Progenitor cell of endocrine pancreas (in vitro differentiated cells): ENCODE measurements at places on chromosomes 12 and 14. TPM values are rescaled to one million over a fixed set of nuclear protein-coding genes. Genes with fewer than 3 reads are reported as not detected.

GRCh38 chr14:85088192-85088591 is 441.8 kb upstream of the FLRT2 start:
- no peak overlapping the region for H3K27ac ChIP-seq
- no peak for DNase-seq
- H3K36me3 ChIP-seq, result no peaks in the 10 kb centered on the region
- H3K4me3 ChIP-seq, result no peak overlapping the region

DNA sequence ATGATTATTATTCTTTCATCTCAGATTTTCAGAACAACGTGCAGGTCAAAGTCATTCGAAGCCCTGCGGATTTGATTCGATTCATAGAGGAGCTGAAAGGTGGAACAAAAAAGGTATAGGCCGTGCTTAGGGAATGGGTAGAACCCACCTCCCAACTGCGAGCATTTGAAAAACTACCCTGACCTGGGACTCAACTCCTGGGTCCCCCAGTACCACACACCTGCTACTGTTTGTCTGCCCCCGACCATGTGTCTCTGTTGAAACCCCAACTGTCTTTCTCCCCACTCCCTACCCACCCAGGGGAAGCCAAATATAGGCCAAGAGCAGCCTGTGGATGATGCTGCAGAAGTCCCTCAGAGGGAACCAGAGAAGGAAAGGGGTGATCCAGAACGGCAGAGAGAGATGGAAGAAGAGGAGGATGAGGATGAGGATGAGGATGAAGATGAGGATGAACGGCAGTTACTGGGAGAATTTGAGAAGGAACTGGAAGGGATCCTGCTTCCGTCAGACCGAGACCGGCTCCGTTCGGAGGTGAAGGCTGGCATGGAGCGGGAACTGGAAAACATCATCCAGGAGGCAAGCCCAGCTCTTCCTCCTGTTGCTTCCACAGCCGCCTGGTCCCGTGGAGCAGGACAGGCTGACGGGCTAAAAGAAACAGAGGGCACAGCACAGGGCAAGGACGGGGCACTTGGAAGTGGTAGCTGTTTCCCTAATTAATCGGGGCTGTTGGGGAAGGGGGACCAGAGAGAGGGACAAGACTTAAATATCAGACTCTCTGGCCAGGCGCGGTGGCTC is 20.5 kb downstream of the AGAP2 start:
- H3K27ac ChIP-seq, result no peak overlapping the region
- no peak for DNase-seq
- peaks cover 5% of the 10 kb centered on the region for H3K27me3 ChIP-seq

Gene SLC7A8
- total RNA-seq, result 28.3 and 30.9 TPM in 2 replicates

DNA sequence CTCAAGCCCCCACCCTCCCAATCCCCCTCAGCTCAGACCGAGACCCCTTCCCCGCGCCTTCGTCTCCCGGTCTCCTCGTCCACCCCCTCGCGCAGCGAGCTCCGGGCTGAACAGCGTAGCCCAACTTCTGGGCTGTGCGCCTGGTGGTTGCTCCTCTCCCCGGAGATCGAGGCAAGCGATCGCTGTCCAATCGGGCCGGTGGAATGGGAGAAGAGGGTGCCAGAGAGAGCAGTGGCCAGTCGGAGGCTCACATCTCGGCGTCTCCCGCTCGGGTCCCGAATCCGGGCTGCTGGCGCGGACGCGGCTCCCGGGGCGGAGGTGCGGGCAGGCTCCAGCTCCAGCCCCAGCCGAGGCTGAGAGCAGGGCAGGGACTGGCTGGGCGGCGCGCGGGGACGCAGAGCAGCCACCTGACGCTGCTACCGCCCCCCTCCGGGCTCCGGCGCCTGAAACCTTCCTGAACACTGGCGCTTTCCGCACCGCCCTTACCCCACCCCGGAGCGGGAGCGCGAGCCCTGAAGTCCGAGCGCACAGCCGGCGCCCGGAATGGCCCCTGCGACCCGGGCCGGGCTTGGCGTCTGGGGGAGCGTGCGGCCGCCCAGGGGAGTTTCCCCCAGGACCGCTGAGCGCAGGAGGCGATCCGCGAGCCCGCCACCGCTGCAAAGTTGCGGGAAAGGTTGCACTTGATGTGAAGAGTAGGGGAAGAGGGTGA is 508 bp upstream of the KCNH5 start:
- H3K36me3 ChIP-seq, result no peaks in the 10 kb centered on the region
- H3K27ac ChIP-seq, result no peak overlapping the region
- peaks cover 36% of the 10 kb centered on the region for H3K27me3 ChIP-seq
- peak; percentile 76 for DNase-seq
- peak overlapping the region; percentile 76 for H3K4me3 ChIP-seq
- H3K4me1 ChIP-seq, result peaks cover 5% of the 10 kb centered on the region

DNA sequence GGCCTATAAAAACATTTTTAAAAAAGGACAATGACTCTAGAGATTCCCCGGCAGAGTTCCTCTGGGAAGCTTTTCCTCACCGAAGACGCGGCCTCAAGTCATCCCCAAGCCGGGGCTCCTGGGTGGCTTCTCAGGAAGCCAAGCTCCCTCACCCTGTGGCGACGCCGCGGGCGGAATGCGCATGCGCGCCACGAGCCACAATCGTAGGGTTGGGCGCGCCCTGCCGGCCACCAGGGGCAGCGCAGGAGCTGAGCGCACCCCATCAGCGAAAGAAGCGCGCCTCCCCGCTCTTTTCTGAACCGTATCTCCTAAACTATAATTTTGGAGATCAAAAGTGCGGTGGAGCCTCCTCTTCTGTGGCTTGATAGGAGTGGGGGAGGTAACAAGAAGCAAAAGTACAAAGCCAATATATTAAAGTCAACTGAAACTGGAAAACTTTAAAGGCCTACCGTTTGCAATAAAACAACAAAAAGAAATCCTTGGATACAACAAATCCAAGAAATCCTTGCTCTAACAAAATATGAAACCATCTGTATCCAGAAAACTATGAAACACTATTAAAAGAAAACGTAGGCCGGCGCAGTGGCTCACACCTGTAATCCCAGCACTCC is 17.4 kb upstream of the CHFR start:
- H3K4me3 ChIP-seq, result no peak overlapping the region
- H3K27me3 ChIP-seq, result peaks cover 27% of the 10 kb centered on the region
- H3K27ac ChIP-seq, result no peak overlapping the region
- peaks cover 2% of the 10 kb centered on the region for H3K36me3 ChIP-seq
- peaks cover 2% of the 10 kb centered on the region for H3K4me1 ChIP-seq
- peak; percentile 53 for DNase-seq

- no peak for DNase-seq
- peaks cover 1% of the 10 kb centered on the region for H3K36me3 ChIP-seq
- peaks cover 6% of the 10 kb centered on the region for H3K4me1 ChIP-seq
- H3K27me3 ChIP-seq, result no peaks in the 10 kb centered on the region
- H3K27ac ChIP-seq, result no peak overlapping the region
Observed at GRCh38 chr14:38175658-38176057, 32.0 kb upstream of the SSTR1 start.

Gene MYF5
- total RNA-seq, result not detected in 2 replicates

GRCh38 chr12:121669521-121669900 is at the start of gene MORN3:
TSS of gene MORN3 (minus strand) at chr12:121669654. CDS start at chr12:121669483, 171 bp downstream.
- H3K36me3 ChIP-seq, result no peaks in the 10 kb centered on the region
- H3K27me3 ChIP-seq, result no peaks in the 10 kb centered on the region
- peaks cover 5% of the 10 kb centered on the region for H3K4me1 ChIP-seq
- DNase-seq, result no peak
- peak within 1 kb of the TSS; percentile 41 for H3K27ac ChIP-seq
- no peak within 1 kb of the TSS for H3K4me3 ChIP-seq

GRCh38 chr12:16608946-16609539 is 3.1 kb upstream of the LMO3 start:
- peaks cover 57% of the 10 kb centered on the region for H3K4me1 ChIP-seq
- peak overlapping the region; percentile 37 for H3K4me3 ChIP-seq
- H3K27ac ChIP-seq, result no peak overlapping the region
- H3K36me3 ChIP-seq, result no peaks in the 10 kb centered on the region
- no peak for DNase-seq
- H3K27me3 ChIP-seq, result peaks cover 55% of the 10 kb centered on the region
